NCI-H1436 (cell line): ENCODE measurements at places on chromosomes 1 and 21.

GRCh38 chr1:2174348-2175054 is 20.1 kb downstream of the FAAP20 start:
- DNase-seq: no peak

GRCh38 chr1:32241001-32241763 is 5.8 kb upstream of the FAM167B start:
- peak; percentile 34 for DNase-seq

DNA sequence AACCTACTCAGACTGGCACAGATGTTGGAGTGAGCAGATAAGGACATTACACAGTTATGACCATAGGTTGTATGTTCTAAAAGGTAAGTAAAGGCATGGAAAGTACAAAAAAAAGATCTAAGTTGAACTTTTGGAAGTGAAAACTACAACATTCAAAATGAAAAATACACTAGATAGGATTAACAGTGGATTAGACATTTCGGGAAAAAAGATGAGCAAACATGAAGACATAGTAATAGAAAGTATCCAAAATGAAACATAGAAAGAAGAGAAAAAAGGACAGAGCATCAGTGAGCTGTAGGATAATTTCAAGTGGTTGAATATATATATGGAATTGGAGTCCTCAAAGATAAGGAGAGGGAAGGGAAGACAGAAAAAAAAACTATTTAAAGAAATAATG is 34.0 kb upstream of the CR2 start:
- DNase-seq: no peak

GRCh38 chr1:78291418-78291817 is 199.4 kb upstream of the PTGFR start:
- no peak for DNase-seq

DNA sequence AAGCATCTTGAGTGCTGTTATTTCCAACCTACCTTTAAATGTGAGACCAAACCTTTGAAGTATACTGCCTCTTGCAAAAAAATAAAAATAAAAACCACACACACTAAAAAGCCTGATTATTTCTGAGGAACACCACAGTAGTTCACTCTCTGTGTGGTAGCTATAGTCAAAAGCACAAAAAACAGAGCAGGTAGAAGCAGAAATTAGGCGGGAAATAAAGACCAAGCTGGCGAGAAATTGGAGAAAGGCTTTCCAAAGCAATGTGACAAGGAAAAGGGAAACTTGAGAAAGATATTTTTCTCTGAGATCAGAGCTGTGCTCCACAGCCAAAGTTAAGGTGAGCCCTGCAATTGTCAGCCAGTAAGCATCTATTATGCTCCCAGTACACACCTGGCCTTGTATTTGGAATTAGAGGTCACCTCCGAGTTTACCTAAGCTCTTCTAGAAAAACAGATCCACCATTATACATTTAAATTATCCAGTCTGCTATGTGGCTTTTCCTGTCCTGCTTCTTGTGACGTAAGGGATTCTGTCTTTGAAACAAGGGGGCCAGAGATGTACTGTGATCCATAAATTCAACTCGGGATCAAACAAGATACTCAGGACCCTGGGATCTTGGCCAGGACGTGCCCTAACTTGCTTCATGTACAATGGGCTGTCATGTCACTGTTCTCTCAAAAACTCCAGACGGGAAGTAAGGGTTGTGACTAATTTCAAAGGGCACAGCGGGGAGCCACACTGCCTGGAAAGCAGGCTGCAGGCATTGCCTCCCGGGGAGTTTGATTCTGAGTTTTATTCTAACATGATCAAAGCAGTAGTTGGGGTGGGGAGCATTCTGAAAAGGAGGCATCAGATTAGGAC is 39.8 kb upstream of the RAB4A start:
- no peak for DNase-seq

- no peak for DNase-seq
Measured at GRCh38 chr1:232900818-232901217, 49.6 kb upstream of the NTPCR start.

GRCh38 chr1:112508278-112509004 is at the start of gene WNT2B:
TSS of gene WNT2B (plus strand) at chr1:112508965. CDS start at chr1:112509263, 298 bp downstream.
- no peak for DNase-seq

DNA sequence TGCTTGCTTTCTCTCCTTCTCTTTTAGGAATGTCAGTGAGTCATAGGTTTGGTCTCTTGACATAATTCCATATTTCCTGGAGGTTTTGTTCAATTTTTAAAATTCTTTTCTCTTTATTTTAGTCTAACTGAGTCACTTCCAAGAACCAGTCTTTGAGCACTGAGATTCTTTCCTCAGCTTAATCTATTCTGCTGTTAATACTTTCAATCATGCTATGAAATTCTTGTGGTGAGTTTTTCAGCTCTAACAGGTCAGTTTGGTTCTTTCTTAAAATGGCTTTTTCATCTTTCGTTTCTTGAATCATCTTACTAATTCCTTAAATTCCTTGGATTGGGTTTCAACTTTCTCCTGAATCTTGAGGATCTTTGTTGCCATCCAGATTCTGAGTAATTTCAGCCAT is 321.0 kb downstream of the PTBP2 start:
- no peak for DNase-seq

- no peak for DNase-seq
Measured at GRCh38 chr1:230501242-230501641, 75.1 kb upstream of the PGBD5 start.

- DNase-seq: no peak
Measured at GRCh38 chr1:233376382-233377110, 49.0 kb downstream of the MAP3K21 start.

GRCh38 chr1:231663211-231663792 is 36.7 kb downstream of the DISC1 start:
- no peak for DNase-seq

DNA sequence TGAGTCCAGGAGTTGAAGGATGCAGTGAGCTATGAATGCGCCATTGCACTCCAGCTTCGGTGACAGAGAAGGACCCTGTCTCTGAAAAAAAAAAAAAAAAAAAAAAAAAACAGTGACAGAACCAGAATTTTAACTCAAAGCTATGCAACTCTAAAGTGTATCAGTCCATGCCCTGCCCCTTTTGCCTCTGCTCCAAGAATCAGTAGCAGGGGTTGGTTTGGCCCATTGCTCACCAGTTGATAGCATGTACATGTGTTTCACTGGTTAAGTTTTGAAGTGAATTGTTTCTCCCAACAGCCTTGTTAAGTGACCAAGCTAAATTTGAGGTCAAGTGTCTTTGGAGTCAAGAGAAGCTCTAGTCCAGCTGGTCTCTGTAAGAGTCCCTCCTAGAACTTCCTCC is 245.9 kb downstream of the PLPP3 start:
- DNase-seq: no peak

- DNase-seq: no peak
Measured at GRCh38 chr1:177200290-177200689, 29.5 kb downstream of the BRINP2 start.

DNA sequence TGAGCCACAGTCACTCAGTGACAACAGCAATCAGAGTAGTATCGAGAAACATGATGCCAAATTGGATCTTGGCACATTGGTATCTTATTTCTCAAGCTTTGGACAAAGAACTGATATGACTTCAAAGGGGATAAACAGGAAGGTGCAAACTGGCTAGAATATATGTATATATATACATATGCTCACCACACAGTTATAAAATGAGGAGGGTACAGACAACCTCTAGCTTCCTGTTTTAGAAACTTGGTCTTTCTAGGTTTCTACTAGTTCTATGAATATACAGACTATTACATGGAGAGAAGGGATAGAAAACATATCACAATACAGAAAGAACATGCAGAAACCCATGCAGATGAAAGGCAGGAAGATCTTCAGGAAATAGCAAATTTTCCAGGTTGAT is 292.1 kb upstream of the SNX7 start:
- DNase-seq: no peak

DNA sequence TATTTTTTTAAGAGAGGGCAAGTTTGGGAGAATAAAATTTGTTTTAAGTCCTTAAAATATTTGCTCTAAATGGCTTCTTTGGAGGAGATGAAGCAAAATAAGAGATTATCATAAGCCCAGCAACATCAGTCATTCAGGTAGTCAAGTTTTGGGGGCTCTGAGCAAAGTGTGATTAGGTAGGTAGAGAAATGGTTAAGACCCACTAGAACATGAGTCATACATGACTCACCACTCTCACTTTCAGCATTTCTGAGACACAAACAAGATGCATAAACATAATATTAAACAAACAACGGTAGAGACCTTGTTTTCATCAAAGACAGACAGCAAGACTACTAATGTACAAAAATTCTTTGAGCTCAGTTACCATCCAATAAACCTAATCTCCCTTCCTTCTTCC is 272.2 kb downstream of the LMO4 start:
- no peak for DNase-seq

DNA sequence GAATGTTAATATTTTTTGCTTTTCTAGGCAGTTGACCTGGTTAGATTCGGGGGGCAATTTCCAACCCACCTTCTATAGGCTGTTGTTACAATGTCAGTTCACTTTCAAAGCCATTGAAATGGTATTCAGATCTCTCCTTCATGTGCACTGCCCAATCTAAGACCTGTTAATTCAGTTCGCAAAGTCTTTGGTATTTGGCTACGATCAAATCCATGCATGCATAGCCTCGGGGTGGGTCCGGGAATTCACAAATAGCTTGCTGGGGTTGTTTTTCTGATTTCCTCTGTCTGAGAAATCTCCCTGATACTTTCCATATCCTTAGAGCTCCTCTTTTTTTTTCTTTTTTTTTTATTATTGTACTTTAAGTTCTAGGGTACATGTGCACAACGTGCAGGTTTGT is 252.6 kb upstream of the SPAG17 start:
- DNase-seq: no peak

DNA sequence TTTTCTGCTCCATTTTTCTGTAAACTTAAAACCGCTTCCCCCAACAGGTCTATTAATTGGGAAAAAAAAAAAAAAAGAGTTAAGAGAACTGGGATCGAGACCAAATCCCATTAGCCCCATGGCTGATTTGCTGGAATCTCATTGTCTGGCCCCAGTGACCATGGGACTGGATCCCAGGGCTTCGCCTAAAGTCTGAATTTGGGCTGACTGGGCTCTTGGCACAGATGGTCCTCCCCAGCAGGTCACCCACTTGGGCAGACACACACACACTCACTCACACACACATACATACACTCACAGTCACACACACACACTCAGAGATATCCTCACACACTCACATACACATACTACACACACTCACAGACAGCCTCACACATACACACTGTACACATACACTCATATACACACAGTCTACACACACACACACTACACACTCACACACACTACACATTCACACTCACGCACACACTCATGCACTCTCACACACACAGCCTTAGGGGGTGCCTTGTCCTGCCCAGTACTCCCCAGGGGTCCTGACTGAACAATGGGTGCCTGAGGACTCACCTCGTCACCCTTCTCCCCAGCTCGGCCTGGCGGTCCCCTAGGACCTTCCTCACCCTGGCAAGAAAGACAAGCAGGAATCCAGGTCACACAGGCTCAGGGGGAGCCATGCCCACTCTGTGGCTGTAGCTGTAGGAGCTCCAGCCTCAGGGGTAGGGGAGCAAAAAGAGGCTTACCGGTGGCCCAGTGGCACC is 7.5 kb downstream of the COL9A2 start:
- DNase-seq: no peak

GRCh38 chr1:234515821-234516241 is 36.9 kb upstream of the TARBP1 start:
- no peak for DNase-seq

DNA sequence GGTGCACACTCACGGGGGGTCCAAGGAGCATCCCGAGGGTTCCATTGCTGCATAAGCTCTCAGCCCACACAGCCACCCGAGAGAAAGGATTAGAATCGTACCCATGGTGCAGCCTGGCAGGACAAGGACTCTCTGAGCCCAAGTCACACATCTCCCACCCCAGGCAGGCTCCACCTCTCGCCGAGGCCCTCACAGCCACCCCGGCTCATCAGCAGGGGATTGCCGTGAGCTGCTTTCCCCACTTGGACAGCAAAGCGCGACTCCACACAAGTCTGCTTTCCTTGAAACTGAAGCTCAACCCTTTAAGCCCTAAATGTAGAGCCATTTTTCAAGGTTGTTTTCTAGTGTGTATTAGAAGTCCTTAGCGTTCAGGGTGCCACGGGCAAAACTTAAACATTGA is 306.4 kb upstream of the VAMP3 start:
- DNase-seq: no peak

DNA sequence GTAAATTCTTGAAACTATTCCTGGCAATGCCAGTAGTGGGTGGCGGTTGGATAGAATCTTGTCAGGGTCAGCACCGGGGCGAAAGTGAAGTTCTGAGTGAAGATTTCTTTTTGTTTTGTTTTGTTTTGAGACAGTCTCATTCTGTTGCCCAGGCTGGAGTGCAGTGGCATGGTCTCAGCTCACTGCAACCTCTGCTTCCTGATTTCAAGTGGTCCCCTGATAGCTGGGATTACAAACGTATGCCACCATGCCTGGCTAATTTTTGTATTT is 33.3 kb downstream of the PCNT start:
- DNase-seq: no peak

GRCh38 chr1:226778657-226779058 is 39.6 kb upstream of the ITPKB start:
- no peak for DNase-seq

DNA sequence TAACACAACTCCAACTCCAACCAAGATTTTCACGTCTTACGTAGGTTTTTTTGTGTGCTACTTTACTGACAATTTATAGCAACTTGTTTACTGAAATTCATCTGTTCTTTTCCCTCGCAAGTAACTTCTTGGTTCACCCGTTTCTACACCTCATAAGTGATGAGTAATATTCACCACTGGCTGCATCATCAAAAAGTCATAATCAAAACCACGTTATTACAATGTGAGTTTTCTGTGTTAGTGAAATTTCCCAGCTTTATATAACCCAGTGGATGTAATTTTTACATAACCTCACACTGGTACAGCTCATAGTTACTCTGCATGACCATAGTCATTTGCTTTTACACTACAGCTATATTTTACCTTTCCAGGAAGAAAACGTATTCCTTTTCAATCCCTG is 401.1 kb upstream of the LYPLAL1 start:
- DNase-seq: no peak

- no peak for DNase-seq
Measured at GRCh38 chr1:206066479-206067171, 13.7 kb downstream of the RHEX start.

GRCh38 chr1:8497210-8497819 is 179.4 kb downstream of the SLC45A1 start:
- DNase-seq: no peak

GRCh38 chr1:153688276-153688675 is 9.8 kb downstream of the NPR1 start:
- DNase-seq: no peak

- DNase-seq: no peak
Measured at GRCh38 chr1:113275083-113275482, 115.2 kb upstream of the MAGI3 start.
